Jurkat, Clone E6-1 (cell line): ENCODE measurements at places on chromosomes 5 and 9.

- no peak for DNase-seq
Observed at GRCh38 chr5:33637011-33637410, 196.2 kb downstream of the TARS1 start.

DNA sequence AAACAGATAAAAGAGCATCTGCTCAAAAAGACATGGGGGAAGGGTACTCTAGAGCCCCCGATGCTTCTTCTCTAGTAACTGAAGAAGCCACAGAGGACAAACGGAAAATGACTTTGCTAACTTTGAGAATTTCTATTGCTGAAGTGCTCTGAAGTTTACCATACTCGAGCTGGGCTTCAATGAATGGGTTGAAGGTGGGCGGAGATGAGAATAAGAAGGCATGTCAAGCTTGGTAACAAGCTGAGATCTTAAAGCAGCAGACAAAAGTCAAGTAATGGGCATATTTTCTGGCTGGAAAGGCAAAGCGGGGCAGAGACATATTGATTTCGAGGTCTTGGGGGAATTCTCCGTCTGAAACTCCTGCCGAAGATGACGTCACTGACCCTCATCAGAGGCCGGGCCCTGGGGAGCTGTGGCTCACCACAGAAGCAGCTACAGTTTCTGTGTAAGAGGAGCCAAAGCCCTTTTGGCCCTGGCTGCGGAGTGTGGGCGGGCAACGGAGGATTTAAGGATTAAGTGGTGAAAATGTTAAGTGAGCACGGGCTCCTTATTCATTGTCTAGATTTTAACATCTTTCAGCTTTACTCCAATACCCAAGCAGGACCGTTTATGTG, 115.8 kb upstream of the SLIT3 start:
- no peak for DNase-seq

- no peak for DNase-seq
Observed at GRCh38 chr9:126335837-126336735, 9.5 kb downstream of the MVB12B start.

- DNase-seq = no peak
Observed at GRCh38 chr9:8943392-8943791, 1143.8 kb upstream of the DMAC1 start.

DNA sequence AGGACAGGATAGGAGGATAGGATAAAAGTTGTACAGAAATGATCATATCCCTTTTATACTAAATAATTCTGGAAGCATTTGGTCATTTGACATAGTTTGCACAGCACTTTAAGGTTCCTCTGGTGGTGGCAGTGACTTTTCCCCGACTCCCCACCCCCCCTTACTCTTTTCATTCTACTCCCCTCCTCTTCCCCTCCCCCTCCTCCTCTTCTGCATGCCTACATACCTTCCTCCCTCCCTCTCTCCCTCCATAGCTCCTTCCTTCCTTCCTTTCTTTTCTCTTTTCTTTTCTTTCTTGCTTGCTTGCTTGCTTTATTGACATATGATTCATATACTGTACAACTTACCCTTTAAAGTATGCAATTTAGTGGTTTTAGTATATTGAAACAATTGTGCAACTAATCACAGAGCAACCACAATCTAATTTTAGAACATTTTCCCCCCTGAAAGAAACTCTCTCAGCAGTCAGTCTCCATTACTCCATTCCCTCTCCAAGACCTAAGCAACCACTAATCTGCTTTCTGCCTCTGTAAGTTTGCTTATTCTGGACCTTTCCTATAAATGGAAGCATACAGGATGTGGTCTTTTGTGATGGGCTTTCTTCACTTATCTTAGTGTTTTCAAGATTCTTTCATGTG, 159.0 kb downstream of the HACD4 start:
- peak; percentile 11 for DNase-seq

- no peak for DNase-seq
Observed at GRCh38 chr5:378976-379742, 57.6 kb downstream of the AHRR start.

- no peak for DNase-seq
Observed at GRCh38 chr9:129994882-129995281, 48.1 kb downstream of the FNBP1 start.

DNA sequence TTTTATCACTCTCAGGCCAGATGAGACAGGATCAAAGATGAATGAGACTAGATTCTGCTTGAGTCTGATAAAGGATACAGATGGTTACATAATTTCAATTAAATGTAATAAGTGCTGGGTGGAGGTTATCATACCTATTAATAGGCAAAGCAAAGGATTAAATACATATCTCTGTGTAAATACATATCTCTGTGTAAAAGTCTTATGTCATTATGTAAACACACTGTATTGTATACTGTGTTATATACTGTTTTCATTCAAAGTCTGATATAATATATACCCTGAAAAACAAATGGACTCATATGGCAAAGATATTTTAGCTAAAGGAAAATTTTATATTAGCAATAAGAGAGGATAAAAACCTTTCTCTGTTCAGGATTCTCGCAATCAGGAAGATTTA, 605.8 kb upstream of the PTGER4 start:
- DNase-seq = no peak

GRCh38 chr5:37850226-37850865, 10.5 kb upstream of the GDNF start:
- no peak for DNase-seq

GRCh38 chr5:170634256-170634990, 130.6 kb downstream of the KCNIP1 start:
- no peak for DNase-seq

DNA sequence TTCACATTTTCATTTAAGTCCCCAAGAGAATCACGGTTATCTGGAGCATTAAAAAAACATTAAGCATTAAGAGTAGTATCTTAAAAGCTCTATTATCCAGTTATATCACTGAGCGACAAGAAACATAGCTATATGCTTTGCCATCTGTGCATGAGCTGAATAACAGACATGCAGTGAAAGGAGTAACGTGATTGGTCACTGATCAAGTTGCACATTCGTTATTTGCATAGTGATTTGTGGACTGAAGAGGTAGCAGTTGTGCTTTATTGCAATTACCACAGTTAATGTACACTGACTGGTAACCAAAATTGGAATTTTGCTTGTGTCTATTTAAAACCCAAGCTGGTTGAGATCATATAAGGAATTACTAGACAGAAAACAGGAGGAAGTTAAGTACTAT, 107.4 kb downstream of the MCTP1 start:
- no peak for DNase-seq

DNA sequence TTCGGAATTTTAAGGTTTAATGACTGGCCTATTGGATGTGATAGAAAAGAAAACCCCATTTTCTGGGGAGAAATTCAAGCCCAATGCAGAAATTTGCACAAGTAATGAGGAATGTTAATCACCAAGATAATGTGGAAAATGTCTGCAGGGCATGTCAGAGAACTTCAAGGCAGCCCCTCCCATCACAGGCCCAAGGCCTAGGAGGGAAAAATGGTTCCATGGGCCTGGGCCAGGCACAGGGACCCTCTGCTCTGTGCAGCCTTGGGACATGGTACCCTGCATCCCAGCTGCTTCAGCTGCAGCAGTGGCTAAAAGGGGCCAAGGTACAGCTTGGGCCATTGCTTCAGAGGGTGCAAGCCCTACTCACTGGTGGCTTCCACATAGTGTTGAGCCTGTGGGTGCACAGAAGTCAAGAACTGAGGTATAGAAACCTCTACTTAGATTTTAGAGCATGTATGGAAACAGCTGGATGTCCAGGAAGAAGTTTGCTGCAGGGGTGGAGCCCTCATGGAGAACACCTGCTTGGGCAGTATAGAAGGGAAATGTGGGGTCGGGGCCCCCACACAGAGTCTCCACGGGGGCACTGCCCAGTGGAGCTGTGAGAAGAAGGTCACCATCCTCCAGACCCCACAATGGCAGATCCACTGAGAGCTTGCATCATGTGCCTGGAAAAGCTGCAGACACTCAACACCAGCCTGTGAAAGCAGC, 12.2 kb downstream of the FBXO10 start:
- no peak for DNase-seq

- DNase-seq = no peak
Observed at GRCh38 chr5:1420211-1421195, 24.7 kb downstream of the SLC6A3 start.

DNA sequence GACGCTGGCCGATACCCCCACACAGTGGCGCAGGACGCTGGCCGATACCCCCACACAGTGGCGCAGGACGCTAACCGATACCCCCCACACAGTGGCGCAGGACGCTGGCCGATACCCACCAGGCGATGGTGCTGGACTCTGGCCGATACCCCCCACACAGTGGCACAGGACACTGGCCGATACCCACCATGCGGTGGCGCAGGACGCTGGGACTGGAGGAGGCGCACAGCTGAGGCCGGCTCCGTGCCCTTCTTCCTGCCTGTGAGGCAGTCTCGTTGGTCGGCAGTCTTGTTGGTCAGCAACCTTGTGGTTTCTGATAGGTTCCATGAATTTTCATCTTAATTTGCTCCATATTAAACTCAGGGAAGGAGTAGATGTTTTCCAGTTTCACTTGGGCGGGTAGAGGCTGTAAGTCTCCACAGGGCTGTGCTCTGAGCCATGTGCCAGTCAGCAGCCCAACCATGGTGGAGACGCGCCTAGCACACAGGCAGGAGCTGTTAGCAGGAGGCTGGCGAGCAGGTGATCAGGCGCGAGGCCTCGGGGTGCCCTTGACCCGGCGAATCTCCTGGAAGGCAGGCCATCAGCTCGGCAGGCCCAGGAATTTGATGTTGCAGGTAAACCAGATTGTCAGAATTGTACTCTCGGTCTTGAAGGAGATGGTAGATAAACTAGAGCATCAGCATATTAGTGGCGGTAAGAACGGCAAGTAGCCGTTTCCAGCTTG, 75.6 kb downstream of the EHMT1 start:
- no peak for DNase-seq

GRCh38 chr5:1526681-1527131, 2.9 kb upstream of the LPCAT1 start:
- no peak for DNase-seq

GRCh38 chr5:135740475-135740874, 94.0 kb upstream of the SLC25A48 start:
- no peak for DNase-seq

- no peak for DNase-seq
Observed at GRCh38 chr5:132761321-132762240, 14.4 kb downstream of the CCNI2 start.

- peak; percentile 35 for DNase-seq
Observed at GRCh38 chr5:95664204-95664786, 17.7 kb downstream of the RFESD start.

GRCh38 chr9:83432877-83433550, 105.2 kb downstream of the FRMD3 start:
- DNase-seq = no peak

GRCh38 chr9:72800328-72800994, 152.4 kb downstream of the ALDH1A1 start:
- DNase-seq = no peak

GRCh38 chr5:139671096-139671841, 23.1 kb downstream of the CXXC5 start:
- DNase-seq = no peak

DNA sequence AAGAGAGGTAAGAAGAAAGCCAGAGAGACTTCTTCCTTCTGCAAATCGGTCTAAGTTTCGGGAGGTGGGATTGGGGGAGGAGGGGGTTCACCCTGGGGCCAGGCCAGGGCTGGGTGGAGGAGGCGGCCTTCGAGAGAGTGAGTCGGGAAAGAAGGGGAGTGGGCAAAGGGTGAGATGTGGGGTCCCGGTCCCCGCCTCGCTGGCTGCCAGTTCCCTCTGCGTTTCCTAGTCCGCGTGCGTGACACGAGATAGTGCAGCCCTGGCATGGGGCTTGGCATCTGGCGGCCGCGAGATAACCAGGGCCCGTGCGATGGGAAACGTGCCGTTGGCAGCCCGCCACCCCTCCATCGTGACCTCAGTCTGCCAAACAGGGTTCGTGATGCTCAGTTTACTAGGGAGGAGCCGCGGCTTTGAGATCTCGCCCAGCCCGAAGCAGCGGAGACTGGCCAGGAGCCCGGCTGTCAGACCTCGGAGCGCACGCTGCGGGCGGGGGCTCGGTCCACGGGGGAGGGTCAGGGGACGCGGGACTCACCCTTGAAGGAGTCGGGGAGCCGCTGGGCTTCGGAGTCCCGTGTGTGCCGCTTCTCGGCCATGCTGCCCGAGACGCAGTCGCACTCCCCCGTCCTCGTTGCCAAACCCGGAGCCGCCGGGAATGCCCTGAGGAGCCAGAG, at the start of gene STOM:
Gene STOM (minus strand): TSS at position 656 of the 671 bp plus-strand sequence. CDS start 63 bp downstream, at position 593.
- DNase-seq = peak; percentile 20

GRCh38 chr9:93646640-93647178, 70.3 kb downstream of the PHF2 start:
- DNase-seq = no peak

- no peak for DNase-seq
Observed at GRCh38 chr9:131030239-131031004, 21.4 kb downstream of the LAMC3 start.

DNA sequence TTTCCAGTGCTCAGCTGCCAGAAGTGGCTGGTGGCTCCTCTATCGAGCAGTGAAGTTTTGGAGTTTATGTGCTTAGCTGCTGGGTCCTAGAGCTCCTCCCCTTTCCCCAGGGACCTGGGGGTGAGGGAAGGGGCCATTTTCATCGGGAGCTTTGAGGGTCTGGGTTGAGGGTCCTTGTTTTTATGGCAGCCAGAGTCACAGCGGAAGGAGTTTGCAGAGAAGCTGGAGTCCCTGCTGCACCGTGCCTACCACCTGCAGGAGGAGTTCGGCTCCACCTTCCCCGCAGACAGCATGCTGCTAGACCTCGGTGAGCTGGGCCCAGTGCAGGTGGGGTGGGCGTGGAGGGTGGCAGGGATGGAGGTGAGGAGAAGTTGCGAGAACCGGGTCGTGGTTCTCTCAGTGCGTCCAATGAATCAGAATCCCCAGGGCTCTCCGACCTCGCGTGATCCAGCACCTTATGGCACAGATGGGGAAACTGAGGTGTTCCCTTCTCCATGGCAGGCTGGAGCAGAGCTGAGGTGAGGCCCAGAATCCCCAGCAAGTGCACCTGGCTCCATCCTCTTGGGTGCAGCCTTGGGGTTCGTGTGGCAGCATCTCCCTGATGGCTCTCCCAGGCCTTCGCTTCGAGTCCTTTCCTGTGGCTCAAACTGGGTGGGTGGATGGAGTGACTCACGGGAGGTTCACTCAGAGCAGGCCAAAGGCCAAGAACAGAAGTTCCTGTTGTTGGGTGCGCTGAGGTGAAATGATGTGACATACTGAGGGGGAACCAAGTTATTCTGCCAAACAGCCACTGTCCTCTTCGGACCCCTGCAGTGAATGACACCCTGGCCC, 21.7 kb upstream of the DOLPP1 start:
- no peak for DNase-seq

GRCh38 chr5:180084638-180085561, 13.3 kb upstream of the RNF130 start:
- no peak for DNase-seq

GRCh38 chr5:176900780-176901204, 1.6 kb upstream of the HK3 start:
- DNase-seq = no peak
